Sciatic nerve (tissue), 2 donors: ENCODE measurements at places on chromosomes 16 and 17. TPM values are rescaled to one million over a fixed set of nuclear protein-coding genes. Genes with fewer than 3 reads are reported as not detected.
A peak's percentile ranks its signal among the peaks of the same experiment; 100 is the strongest.

- DNase-seq, result no peak
Observed at GRCh38 chr17:35856603-35857002, 12.1 kb downstream of the HEATR9 start.

GRCh38 chr17:491086-492021 lies 138.7 kb upstream of the RPH3AL start:
- peak; percentile 80 for DNase-seq

DNA sequence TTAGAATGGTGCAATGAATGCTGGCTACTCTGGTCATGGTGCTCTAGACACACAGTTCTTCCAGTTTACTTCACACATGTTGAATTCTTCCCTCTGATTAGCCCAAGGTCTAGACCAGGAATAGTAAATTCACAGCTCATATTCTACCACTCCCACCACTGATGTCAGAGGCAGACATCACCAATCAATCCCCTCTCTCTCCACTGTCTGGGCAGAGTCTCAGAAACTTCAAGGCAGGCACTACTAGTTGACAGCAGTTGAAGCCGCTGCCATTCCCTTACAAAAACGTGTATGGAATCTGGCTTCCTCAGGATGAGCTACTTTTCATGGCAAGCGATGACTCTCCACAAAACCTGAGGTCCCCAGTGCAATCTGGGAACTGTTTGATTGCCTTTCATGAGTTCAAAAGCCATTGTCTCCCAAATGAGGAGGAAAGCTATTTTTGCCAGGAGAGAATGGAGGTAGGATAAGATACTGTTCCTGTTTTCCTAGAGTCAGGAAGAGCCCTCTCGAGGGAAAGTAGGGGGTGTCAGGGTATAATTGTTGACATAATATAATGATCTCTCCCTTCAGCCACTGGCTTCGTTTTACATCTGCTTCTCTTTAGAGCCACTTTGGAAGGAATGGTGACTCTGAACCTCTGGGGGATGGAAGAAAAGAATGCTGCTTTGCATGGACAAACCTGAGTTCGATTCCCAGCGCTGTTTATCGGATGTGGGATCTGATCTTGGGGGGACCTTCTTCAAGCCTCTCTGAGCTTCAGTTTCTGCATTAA lies 90.0 kb downstream of the FOXL1 start:
- no peak for DNase-seq

- no peak for DNase-seq
Observed at GRCh38 chr16:57830890-57831484, 28.7 kb upstream of the KIFC3 start.

GRCh38 chr17:29591146-29591736 lies 1.7 kb upstream of the ANKRD13B start:
- peak; percentile 85 for DNase-seq

- DNase-seq, result no peak
Observed at GRCh38 chr16:4787627-4788482, at the start of gene SEPTIN12. SEPTIN12 (minus strand) TSS chr16:4788345; CDS start chr16:4787645, 700 bp downstream.

GRCh38 chr16:49857423-49858181 lies 1.7 kb upstream of the ZNF423 start:
- peak; percentile 73 for DNase-seq

DNA sequence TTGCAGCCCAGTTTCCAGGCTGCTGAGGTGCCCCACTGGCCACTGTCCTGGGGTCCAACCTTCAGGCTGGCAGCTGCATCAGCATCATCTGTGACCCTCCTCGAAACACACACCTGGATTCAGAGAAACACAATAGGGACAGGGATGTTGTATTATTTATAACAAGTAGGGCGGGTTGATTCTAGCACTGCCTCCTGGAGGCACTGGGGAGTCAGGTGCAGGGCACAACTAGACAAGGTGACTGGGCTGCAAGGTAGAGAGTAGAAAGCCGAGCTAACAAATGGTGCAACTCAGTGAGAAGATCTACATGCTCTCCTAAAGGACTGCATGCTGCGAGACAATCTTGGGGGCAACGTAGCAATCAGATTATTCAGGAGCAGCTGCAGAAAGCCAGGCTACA lies 317.3 kb downstream of the SLC39A11 start:
- DNase-seq, result no peak

GRCh38 chr16:25097276-25097975 lies 14.1 kb upstream of the LCMT1 start:
- DNase-seq, result no peak

DNA sequence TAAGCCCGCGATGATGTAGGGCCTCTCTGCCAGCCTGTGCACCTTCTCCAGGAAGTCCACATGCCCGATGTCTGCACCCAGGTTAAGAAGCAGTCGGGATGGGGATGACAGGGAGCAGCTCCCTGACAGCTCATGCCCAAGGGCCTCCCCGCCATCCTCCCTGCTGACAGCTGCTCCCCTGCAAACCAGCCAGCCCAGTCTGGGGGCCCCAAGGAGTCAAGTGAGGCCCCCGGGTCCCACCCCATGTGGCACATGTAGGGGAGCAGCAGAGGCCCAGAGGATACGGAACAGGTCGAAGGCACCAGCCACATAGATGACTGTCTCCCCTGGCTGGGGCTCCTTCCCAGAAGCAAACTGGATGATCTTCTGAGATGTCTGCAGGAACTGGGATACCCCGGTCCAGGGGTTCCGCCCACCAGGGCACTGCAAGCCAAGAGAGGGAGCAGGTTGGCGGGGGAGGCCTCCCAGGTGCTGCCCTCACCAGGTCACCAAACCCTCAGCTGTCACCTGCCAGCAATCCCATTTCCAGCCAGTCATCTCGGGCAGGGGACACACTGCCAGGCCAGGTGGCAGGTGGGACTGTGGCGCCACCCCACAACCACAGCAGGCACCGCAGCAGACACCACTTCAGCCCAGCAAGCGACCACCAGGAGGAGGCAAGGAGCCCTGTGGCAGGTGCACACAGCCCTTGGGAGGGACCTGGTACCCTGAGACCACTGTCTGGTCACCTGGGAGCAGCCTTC lies 4.6 kb downstream of the PCYT2 start:
- no peak for DNase-seq

DNA sequence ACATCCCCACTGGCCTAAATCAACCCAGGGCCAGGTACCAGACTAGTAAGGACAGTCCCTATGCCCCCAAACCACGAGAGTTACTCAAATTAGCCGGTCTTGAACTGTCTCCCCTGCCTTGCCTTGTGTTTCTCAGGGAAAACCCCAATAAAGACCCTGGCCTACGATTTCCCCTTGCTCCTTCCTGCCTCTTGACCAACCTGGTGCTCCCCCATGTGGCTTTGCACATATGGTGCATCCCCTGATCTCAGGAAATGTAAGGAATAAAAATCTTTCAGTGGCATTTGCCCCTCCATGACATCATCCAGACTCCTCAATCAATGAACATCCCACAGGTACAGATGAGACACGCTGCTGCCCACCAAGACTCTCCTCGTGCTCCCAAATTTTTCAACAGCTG lies 87.9 kb downstream of the ZNF18 start:
- no peak for DNase-seq

DNA sequence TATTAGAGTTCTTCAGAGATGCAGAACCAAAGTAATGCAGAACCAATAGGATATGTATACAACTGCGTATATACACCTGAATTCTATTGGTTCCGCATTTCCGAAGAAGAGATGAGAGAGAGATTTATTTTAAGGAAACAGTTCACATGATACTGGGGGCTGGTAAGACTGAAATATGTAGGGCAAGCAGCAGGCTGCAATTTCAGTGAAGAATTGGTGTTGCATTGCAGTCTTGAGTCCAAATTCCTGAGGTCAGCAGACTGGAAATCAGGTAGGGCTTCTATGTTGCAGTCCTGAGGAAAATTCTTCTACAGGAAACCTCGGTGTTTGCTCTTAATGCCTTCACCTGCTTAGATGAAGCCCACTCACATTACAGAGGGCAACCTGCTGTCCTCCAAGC lies 128.2 kb upstream of the MED13 start:
- DNase-seq, result no peak

DNA sequence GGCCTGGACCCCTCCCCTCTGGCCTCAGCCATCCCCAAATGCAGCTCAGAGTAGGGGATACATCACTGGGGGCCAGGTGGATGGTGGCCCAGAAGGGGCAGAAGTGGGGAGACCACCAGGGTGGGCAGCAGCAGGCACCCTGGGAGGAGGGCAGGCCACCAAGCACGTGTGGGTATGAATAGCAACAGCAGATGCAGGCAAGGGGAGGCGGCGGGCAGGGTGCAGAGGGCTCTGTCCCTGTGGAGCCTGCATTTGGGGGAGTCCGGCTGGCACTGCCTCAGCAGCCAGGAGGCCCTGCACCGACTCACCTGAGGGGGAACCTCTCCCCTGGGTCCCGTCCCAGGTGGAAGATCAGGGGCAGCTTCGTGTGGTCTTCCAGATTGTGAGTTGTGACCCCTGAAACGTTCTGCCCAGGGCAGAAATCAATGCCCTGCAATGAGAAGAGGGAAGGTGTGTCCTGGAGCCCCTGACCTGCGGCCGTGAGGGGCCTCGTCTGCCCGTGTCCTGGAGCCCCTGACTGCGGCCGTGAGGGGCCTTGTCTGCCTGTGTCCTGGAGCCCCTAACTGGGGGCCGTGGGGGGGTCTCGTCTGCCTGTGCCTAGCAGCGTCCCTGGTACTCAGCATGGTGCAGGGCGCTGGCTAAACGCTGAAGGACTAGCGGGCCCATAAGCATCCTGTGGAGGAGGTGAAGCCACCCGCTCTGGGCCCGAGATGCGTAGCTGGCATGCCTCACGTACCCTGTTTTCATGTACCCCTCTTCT lies 10.7 kb upstream of the APRT start:
- no peak for DNase-seq

DNA sequence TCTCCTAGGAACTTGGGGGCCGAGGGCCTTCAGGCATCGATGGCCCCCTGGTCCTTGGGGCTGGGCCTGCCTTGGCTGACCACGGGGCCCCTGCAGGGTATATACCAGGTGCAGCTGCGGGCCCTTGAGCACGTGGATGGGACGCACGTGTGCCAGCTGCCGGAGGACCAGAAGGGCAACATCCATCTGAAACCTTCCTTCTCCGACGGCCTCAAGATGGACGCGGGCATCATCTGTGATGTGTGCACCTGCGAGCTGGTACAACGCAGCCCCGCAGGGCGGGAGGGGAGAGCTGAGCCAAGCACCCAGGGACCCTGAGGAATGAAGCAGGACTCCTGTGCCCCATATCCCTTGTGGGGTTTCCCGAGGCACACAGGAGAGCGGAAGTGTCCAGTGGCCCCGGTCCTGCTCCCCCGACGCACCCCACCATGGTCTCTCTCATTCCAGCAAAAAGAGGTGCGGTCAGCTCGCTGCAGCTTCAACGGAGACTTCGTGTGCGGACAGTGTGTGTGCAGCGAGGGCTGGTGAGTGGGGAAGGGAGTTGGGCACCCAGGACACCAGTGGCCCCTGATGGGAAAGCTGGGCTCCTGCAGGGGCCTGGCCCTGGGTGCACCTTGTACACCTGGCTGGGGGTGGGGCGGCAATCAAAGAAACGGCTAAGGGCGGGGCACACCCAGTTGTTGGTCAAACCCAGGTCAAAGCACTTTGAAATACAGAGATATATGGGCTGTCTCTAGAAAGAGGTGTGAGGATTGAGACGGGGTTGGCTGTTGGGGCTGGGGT lies 10.6 kb downstream of the ITGB4 start:
- DNase-seq, result no peak

GRCh38 chr17:80481284-80482057 lies 5.1 kb upstream of the NPTX1 start:
- DNase-seq, result no peak

- DNase-seq, result no peak
Observed at GRCh38 chr16:3094289-3095027, 4.6 kb downstream of the ZSCAN10 start.

DNA sequence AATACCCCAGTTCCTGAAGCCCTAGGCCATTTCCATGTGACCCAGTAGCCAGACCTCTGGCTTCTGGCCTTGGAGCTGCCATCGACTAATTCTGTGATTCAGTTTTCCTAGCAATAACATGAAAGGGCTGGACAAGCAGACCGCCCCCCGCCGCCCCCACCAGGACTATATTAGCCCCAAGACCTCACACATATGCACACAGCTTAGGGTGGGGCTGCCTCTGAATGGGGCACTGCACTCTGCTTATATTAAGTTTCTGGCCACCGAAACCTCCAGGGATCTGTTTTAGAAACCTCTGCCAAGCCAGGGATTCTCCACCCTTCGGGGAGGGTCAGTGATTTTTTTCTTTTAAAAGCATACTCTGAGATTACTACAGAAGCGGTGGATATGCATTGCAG lies 2.3 kb downstream of the RAB11FIP4 start:
- no peak for DNase-seq

DNA sequence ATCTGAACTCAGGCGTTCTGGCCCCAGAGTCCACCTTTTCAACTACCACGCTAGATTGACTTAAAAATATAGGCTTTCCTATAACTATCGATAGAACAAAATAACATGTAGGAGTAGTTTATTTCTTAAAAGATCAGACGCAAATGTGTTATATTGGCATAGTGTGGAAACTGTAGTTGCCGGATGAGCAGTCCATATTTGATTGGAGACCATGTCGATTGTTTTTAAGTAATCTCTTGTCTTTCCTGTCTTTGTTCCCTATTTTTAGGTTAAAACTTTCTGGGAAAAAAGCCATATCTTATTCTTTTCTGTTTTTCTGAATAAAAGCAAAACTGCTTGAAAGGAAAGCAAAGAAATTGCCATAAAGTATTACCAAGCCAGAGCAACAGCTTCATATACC lies 53.1 kb downstream of the GAN start:
- no peak for DNase-seq

DNA sequence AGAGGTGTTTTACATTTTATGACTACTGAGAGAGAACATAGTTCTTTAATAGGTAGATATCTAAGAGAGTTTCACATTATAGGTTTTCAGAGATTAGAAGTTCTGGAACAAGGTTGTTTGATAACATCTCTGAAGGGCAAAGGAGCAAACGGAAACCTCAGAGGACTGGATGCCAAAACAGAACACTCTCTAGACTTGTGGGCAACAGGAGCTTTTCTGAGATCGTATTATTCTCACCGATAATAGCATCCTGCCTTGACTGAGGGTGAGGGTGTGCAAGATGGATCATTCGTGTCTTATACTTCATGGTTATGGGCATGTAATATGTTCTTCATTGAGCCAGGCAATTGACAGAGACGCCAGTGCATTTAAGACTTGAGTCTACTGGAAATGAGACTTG lies 234.8 kb downstream of the IRX3 start:
- no peak for DNase-seq

The CLCN7 gene
- 67.0 TPM for total RNA-seq

The LSM12 gene
- total RNA-seq, result 32.5 TPM

The DHRS7C gene
- total RNA-seq, result not detected

The KIF18B gene
- total RNA-seq, result 0.40 TPM

The DNAAF8 gene
- 0.31 TPM for total RNA-seq

The ZNF423 gene
- total RNA-seq, result 25.3 TPM

The SOX9 gene
- 42.0 TPM for total RNA-seq

The MT1G gene
- total RNA-seq, result 2.5 TPM
